Pulmonary artery endothelial cell (primary cell): ENCODE measurements at places on chromosomes 5 and 9. TPM values are rescaled to one million over a fixed set of nuclear protein-coding genes. Genes with fewer than 3 reads are reported as not detected.

Gene LHX3
- total RNA-seq = not detected in 2 replicates

Gene SLC34A3
- not detected in 2 replicates for total RNA-seq

Gene EQTN
- not detected in 2 replicates for total RNA-seq

Gene SCAI
- total RNA-seq = 5.9 and 7.8 TPM in 2 replicates

Gene TEX48
- total RNA-seq = not detected in 2 replicates

Gene ARAP3
- total RNA-seq = 33.8 and 43.1 TPM in 2 replicates

Gene SLC1A3
- 0.07 TPM in 1 of 2 replicates, not detected in the other for total RNA-seq

Gene GIN1
- total RNA-seq = 3.5 and 5.7 TPM in 2 replicates

Gene MARCHF11
- total RNA-seq = not detected in 2 replicates

Gene APC
- 60.3 and 77.1 TPM in 2 replicates for total RNA-seq

Gene SPATA31D4
- not detected in 2 replicates for total RNA-seq

Gene CCIN
- 1.2 and 2.3 TPM in 2 replicates for total RNA-seq

Gene NEUROG1
- total RNA-seq = not detected in 2 replicates

DNA sequence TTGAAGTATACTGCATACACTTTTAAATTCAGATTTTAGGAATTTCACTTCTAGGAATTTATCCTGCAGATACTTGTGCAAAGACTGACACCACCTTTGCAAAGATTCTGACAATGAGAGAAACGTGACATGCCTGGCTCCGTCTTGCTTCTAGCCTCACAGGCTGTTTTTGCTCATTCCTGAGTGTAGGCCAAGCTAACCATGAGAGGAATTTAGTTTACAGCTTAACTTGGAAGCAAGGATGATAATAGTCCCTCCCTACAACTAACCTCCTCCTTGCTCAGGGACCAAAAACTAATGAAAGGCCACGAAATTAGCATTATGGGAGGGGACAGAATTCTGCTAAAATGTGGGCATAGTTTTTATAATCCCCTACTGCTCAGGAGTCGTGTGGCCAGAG is 31.1 kb downstream of the C5orf22 start:
- DNase-seq = no peak

GRCh38 chr5:125868036-125868435 is 555.2 kb upstream of the GRAMD2B start:
- no peak for DNase-seq

GRCh38 chr9:97984188-97985057 is 1.3 kb downstream of the ANP32B start:
- peak; percentile 24 for DNase-seq

- DNase-seq = no peak
These were observed 61.9 kb downstream of the EXOSC2 start for GRCh38 chr9:130755377-130756007.

- DNase-seq = no peak
These were observed 159.9 kb upstream of the CCNH start for GRCh38 chr5:87572611-87573010.

DNA sequence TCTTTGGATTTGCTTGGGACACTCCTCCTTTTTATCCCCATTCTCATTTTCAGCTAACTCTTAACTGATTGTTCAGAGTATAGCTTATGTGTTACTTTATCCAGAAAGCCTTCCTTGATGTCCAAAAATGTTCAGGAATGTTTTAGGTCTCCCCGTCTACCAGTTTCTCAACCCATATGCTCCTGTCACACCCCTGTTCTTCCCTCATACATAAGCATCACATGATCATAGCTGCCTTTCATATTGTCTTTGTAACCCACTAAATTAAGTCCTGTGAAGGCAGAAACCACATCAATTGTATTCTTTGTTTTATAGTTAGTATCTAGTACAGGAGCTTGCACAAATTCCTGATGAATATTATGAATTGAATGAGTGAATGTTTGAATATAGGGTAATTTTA is 321.9 kb upstream of the ACTBL2 start:
- no peak for DNase-seq

- no peak for DNase-seq
These were observed 46.6 kb downstream of the CFAP95 start for GRCh38 chr9:69867081-69867814.

DNA sequence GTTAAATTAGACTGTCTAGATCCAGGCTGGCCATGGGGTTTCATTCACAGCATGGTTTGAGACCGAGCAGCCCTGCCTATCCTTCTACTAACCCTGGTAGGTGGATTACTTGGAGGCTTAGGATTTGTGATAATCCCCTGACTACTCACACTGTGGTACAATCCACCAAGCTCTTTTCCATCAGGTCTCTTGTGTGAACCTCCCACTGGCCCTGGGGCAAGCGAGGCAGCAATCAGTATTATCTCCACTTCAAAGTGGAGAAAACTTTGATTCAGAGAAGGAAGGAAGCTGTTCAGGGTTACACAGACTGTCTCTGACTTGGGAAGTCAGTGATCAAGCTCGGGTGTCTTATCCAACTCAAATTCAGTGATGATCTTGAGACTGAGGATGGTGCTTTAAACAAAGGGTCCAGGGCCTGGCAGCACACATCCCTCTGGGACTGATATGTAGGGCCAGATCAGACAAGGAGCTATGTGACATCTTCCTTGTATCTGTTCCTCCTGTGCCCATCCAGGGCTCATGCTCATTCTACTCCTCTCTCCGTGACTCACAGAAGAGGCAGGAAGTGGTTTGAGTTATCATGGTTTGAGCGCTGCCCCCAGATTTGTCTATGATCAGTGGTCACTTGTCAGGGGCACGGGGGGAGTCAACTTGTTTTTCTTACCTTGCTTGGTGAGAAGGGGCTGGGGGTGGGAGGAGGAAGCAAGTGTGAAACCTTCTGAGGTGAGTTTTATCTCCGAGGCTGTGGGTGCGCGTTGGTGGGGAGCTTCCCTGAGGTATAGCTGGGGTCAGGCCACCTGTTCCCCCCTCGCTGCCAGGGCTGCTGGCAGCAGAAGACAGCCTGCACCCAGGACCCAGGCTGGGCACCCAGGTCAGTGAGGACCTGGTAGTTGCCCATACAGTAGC is 48.6 kb downstream of the RGS3 start:
- no peak for DNase-seq

- no peak for DNase-seq
These were observed 2362.5 kb upstream of the WWC1 start for GRCh38 chr5:165928971-165929370.

DNA sequence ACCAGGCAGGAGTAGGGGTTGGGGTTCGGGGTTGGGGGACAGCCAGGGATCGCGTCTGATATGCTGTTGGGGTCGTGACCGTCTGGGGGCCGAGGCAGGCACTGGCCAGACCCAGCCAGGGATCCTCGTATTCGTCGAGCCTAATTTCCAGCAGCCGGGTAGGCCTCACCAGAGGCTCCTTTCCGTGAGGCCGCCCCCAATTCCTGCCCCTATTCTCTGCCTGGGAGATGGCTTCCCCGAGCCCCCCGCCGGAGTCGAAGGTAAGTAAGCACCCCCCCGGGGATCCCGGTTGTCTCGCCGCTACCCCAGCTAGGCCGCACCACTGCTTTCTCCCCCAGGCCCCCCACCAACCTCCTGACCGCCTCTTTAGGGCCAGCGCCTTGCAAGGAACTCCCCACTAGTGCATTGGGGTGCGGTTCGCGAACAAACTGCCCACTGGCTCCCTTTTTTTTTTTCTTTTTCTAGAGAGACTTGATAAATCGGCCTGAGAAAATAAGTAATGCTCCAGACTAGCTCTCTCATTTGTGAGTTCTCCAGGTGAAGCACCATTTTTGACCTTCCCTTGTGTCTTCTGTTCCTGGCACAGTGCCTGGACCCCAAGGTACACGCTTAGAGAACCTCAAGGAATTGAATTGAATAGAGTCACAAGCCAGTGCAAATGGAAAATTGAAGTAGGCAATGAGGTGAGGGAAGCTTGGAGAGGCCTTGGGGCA is 435 bp downstream of the ZNF189 start:
- no peak for DNase-seq

GRCh38 chr5:141359790-141360426 is at the start of gene PCDHGB2:
Gene PCDHGB2, plus strand, starts transcription at chr5:141359994. Its CDS starts 142 bp downstream, at chr5:141360136.
- no peak for DNase-seq

- no peak for DNase-seq
These were observed 115.9 kb upstream of the GDNF start for GRCh38 chr5:37955748-37956147.

DNA sequence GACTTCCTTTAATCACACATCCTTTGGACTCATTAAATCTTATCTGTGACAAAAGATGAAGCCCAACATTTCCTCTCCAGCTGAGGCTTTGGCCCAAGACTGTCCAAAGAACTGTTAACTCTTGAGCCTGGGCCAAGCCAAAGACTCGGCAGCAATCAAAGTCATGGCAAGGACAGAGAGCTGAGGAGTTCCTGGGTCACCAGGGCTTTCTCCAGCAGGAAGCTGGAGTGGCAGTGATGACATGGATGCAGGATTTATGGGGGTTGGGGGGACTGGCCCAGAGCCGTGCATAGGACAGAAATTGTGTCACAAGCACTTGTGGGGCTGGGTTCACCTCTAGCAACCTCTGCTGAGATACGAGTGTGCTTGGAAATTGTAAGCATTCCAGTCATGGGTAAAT is 440.3 kb downstream of the PLK2 start:
- DNase-seq = peak; percentile 76

GRCh38 chr5:142957528-142957927 is 187.4 kb downstream of the ARHGAP26 start:
- DNase-seq = no peak

GRCh38 chr5:179273441-179274145 is 71.7 kb downstream of the ADAMTS2 start:
- DNase-seq = no peak

DNA sequence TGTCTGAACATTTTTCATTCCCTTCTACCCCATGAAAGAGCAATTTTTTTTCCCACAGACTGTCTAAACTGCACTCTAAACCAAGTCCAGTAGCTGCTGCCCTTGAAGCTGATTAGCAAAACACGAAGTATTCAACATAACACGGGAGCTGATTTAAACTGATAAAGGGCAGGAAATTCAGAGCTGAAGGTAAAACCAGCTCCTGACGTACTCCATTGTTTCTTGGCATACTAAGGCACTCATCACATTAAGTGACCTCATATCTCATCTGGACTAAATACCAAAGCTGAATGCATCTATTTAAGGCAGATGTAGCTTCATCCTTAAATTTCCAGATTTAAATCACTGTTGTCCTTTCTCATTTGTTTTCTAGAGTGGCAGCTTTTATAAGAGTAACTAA is 12.0 kb downstream of the GDF9 start:
- DNase-seq = no peak

- DNase-seq = no peak
These were observed 397.7 kb upstream of the RIOK2 start for GRCh38 chr5:97580746-97581145.

GRCh38 chr5:1435369-1435768 is 9.9 kb downstream of the SLC6A3 start:
- DNase-seq = no peak

DNA sequence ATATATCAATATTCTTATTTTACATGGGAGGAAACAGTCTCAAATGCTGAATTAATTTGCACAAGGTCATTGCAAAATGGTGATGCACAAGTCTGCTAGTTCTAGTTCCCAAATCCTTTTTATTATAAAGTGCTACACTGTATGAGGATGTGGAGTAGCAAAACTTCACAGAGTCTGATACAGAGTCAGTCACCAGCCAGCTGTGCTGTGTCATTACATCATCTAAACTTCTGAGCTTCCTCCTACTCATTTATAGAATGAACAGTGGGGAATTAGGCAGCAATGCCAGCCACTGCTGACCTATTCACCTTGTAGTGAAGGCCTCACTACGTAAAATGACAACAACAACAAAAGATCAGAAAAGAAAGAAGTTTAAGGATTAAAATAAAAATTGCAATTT is 357.8 kb downstream of the TMEM167A start:
- no peak for DNase-seq

- peak; percentile 32 for DNase-seq
These were observed 82.1 kb downstream of the GAPVD1 start for GRCh38 chr9:125343518-125344275.

DNA sequence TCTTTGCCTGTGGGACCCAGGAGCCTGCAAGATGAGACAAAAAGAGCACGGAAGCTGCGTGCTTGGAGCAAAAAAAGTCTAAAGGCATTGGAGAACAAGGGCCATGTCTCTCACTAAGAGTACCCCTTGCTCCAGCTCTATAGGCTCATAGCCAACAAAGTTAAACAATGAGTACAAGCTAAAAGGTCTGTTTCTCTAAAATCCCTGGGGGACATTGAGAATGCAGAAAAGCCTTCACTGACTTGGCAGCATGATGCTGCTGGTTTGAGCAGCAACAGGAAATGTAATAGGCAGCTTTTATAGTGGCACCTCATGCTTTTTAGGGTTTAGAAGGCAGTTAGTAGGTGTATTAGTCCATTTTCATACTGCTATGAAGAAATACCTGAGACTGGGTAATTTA is 287.5 kb downstream of the SMARCA2 start:
- DNase-seq = no peak

- no peak for DNase-seq
These were observed 145.3 kb downstream of the PLK2 start for GRCh38 chr5:58314356-58315210.

GRCh38 chr5:142246258-142246657 is 78.6 kb downstream of the SPRY4 start:
- no peak for DNase-seq

GRCh38 chr5:61667525-61668218 is 335.6 kb downstream of the ZSWIM6 start:
- no peak for DNase-seq

GRCh38 chr5:26579712-26580111 is 458.7 kb downstream of the CDH9 start:
- DNase-seq = no peak

- no peak for DNase-seq
These were observed 22.1 kb downstream of the GOLM1 start for GRCh38 chr9:86077276-86077675.

DNA sequence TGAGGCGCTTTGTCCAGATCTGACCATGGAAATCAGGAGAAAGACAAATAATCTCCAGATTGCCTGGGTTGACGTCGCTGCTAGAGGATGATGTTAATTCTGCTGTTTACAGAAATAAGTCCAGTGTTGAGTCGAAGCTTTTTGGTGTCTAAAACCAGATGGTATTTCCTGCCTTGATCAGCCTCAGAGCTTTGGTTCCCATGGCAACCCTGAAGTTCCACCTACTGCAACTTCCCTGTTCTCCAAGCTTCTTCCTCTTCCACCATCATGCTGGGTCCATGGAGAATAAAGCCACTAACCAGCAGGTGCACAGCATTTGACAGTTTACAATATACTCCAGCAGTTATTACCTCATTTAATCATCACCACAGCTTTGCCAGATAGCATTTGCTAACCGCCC is 18.0 kb upstream of the GABBR2 start:
- DNase-seq = no peak

- DNase-seq = no peak
These were observed 121.9 kb upstream of the NEK6 start for GRCh38 chr9:124135813-124136365.

DNA sequence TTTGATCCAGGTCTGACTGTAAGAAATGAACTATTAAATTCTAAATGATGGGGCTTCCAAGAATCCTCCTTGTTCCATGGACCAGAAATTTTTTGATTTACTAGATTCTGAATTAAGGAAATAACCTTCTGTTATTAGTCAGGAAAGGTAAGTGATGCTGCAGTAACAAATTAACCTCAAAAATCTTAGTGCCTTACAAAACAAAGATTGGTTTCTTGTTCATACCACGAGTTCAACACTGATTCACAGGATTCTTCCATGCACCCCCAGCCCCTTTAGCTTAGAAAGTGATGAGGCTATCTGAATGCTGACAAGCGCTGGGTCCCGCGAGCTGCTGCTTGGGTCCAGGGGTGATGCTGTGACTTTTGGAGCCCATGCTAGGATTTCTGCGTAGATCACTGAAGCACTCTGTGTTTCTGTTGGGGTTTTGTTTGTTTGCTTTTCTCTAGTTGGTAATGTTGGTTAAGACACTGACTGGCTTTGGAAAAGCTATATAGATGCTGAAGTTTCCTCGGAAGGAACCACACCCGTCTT is 52.3 kb downstream of the COL15A1 start:
- DNase-seq = no peak

- no peak for DNase-seq
These were observed 547.2 kb downstream of the MAT2B start for GRCh38 chr5:164052536-164053093.
